ENCODE measurements at places on chromosomes 3 and 15. TPM values are rescaled to one million over a fixed set of nuclear protein-coding genes. Genes with fewer than 3 reads are reported as not detected.

DNA sequence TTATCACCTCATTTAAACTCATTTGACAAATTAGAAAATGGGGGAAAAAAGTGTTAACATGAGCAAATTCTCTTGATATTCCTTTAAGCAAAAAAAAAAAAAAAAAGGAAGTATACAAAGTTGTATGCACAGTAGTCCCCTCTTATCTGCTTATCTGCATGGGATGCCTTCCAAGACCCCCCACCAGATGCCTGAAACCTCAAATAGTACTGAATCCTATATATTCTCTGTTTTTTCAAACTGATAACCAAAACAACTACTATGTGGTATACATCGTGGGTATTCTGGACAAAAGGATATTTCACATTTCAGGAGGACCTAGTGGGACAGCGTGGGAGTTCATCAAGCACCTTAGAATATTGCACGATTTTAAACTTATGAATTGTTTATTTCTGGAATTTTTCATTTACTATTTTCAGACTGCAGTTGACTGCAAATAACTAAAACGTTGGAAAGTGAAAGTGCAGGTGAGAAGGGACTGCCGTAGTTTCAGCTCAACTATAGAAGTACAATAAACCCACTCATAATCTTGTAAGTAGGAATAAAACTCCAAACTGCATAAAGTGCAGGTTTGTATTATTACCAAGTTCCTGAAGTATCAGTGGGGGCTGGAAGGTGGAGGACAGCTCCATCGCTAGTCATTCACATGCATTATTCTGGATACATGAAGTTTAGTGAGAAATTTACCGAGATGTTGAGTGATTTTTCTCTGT is 43.6 kb upstream of the PLCL2 start:
- H3K36me3 ChIP-seq = no peaks in the 10 kb centered on the region
- H3K27ac ChIP-seq = peak overlapping the region; percentile 68
- no peak for DNase-seq
- H3K27me3 ChIP-seq = no peaks in the 10 kb centered on the region
- peak overlapping the region; percentile 14 for H3K4me3 ChIP-seq
- H3K4me1 ChIP-seq = peaks cover 12% of the 10 kb centered on the region

DNA sequence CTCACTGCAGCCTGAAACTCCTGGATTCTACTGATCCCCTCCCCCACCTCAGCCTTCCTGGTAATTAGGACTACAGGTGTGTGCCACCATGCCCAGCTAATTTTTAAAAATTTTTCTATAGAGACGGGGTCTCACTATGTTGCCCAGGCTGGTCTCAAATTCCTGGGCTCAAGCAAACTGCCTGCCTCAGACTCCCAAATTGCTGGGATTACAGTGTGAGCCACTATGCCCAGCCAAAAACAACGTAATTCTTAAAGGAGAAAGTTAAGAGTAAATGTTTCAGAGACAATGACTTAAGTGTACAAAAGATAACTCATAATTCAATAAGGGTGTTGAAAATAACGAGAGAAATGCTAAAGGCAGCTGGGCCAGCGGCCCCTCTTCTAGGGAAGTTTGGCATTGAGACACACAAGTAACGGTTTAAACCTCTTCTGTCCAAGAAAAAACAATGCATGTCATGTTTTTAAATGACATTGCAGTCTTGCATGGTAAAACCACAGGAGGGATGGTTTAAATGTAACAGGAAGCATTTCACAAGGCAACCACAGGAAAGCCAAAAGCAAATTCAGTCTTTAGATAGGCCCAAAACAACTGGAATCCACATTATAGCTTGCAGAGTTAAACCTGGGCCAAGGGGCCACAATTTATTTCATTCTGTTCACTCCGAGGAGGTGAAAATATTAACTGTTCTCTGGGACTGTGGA is 5.1 kb downstream of the PROK2 start:
- no peak overlapping the region for H3K4me3 ChIP-seq
- H3K27me3 ChIP-seq = peaks cover 11% of the 10 kb centered on the region
- no peak for DNase-seq

DNA sequence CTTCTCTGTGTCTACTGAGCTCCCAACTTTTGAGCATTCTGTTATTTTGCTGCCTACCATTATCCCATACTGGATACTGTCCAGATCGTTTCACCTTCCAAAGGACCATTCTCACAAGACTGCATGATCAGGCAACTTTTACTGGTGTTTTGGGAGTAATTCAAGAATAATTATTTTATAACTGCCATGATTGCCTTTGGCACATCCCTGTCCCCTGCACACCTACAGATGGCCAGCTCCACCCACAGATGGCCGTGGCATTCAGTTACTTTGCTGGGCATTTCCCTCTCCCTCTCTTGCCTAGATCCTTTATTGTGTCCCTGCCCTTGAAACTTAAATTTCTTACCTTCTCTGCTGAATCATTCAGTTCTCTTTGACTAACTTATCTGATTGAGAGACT is 263.9 kb downstream of the DIPK2A start:
- H3K36me3 ChIP-seq = no peaks in the 10 kb centered on the region
- H3K4me1 ChIP-seq = no peaks in the 10 kb centered on the region
- no peak for DNase-seq
- H3K27me3 ChIP-seq = no peaks in the 10 kb centered on the region

DNA sequence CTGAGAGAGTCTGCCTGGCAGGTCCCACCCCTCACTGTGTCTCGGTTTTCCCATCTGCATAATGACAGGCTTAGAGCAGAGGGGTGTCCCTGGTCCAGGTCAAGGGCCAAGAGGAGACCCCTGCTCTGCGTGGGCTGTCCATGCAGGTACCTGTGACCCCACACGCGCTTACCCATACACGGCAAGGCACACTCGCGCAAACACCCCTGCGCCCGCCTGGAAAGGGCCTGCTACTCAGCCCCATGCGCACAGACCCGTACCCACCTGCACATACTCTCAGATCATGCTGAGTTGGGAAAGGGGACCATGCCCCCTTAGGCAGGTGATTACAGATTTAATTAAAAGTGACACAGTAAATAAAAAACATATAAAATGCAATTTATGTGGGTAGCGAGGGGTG is 23.4 kb upstream of the TMEM115 start:
- no peaks in the 10 kb centered on the region for H3K27me3 ChIP-seq
- no peak overlapping the region for H3K27ac ChIP-seq
- no peaks in the 10 kb centered on the region for H3K4me1 ChIP-seq
- DNase-seq = no peak

DNA sequence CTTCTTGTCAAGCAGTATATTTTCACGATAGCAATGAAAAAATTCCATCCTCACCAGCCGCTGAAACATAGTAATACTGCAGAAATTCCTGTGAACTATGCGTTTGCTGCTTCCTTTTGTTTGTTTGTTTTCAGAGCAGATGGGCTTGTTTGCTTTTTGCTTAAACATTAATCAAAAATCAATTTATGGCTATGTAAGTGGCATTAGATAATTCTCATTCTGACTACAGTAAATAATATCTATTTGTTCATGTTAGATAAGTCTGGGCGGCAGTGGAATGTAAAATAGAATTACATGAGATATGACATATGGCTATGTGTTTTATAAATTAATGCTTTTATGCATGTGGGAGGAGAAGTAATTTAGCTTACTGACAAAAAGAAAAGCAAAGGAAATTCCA is 163.7 kb downstream of the PGPEP1L start:
- peaks cover 47% of the 10 kb centered on the region for H3K4me1 ChIP-seq
- peak; percentile 26 for DNase-seq
- no peaks in the 10 kb centered on the region for H3K27me3 ChIP-seq
- H3K27ac ChIP-seq = no peak overlapping the region

DNA sequence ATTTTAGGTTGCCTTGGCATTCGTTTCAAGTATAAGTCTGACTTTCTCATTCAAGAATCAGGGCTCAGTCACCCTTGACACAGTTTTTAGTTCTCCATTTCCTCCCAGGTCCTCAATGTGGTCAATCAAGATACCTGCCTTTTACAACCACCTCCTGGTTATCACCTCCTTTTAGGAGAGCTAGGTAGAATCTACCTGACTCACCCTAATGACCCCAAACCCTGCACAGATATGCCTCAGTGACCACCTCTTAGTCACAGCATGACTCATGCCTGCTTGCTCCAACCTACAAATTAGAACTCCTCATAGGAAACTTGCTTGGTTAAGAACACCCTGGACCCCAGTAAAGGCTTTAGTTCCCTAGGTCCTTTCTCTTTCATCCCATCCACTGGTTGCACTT is 22.5 kb downstream of the DMXL2 start:
- H3K36me3 ChIP-seq = no peaks in the 10 kb centered on the region
- H3K27ac ChIP-seq = no peak overlapping the region
- H3K27me3 ChIP-seq = no peaks in the 10 kb centered on the region
- peaks cover 23% of the 10 kb centered on the region for H3K4me1 ChIP-seq
- no peak for DNase-seq
- no peak overlapping the region for H3K4me3 ChIP-seq

DNA sequence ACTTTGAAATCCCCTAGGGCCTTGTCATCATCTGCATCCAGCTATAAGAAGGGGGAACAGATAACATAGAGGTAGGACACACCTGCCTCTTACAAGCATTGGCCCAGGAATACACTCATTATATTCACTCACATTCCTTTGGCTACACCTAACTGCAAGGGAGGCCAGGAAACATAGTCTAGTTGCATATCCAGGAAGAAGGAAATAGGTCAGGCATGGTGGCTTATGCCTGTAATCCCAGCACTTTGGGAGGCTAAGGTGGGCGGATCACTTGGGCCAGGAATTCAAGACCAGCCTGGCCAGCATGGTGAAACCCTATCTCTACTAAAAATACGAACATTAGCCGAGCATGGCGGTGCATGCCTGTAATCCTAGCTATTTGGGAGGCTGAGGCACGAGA is 48.8 kb downstream of the GTPBP8 start:
- H3K4me3 ChIP-seq = no peak overlapping the region
- no peaks in the 10 kb centered on the region for H3K4me1 ChIP-seq
- no peaks in the 10 kb centered on the region for H3K36me3 ChIP-seq
- H3K27me3 ChIP-seq = no peaks in the 10 kb centered on the region
- no peak for DNase-seq

GRCh38 chr15:32636410-32636809 is 5.1 kb upstream of the SCG5 start:
- no peak overlapping the region for H3K4me3 ChIP-seq
- DNase-seq = no peak
- H3K27me3 ChIP-seq = no peaks in the 10 kb centered on the region

DNA sequence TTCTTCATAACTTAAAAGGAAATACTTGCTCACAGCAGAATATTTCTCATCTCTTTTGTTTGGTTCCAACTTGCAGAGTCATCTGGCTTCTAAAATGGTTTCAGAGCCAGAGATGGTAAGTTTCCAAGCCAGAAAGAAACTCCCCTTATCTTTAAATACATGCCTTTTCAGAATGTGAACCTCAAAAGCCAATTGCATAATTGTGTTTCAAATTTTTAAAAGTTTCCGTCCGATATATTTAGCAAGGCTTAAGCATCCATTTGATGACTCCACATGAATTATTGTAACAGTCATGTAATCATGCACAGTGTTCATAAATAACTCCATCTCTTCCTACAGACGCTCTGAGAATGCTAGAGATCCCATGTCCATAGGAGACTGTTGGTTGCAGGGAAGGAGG is 40.6 kb upstream of the C3orf80 start:
- H3K27ac ChIP-seq = peak overlapping the region; percentile 65
- H3K36me3 ChIP-seq = no peaks in the 10 kb centered on the region
- peaks cover 23% of the 10 kb centered on the region for H3K4me1 ChIP-seq
- DNase-seq = peak; percentile 48

GRCh38 chr3:32175607-32176197 is 62.8 kb upstream of the CMTM8 start:
- H3K36me3 ChIP-seq = no peaks in the 10 kb centered on the region
- no peak overlapping the region for H3K4me3 ChIP-seq
- no peaks in the 10 kb centered on the region for H3K27me3 ChIP-seq
- DNase-seq = peak; percentile 49
- peaks cover 4% of the 10 kb centered on the region for H3K4me1 ChIP-seq

- peak; percentile 57 for DNase-seq
- H3K27ac ChIP-seq = no peak overlapping the region
- peaks cover 9% of the 10 kb centered on the region for H3K4me1 ChIP-seq
- no peaks in the 10 kb centered on the region for H3K36me3 ChIP-seq
- no peak overlapping the region for H3K4me3 ChIP-seq
Observed at GRCh38 chr3:71537211-71537611, 46.3 kb downstream of the FOXP1 start.

DNA sequence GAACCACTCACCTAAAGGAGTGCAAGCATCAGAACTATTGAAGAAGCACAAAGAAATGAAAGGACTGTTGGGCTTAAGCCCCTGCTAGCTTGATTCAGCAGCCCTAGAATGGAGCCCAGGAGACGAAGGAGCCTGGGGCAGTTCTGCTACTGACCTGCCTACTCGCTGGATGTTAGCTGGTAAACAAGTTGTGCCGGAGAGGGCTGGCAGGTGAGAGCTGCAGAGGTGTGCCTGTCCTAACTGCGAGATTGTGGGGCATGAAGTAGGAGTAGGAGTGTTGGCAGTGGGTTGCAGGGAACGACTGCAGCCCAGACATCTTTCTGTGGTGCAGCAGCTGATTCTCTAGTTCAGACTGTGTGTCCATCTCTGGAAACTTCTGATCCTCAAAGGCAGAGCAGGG is 75.2 kb upstream of the GSK3B start:
- H3K4me1 ChIP-seq = no peaks in the 10 kb centered on the region
- H3K36me3 ChIP-seq = no peaks in the 10 kb centered on the region
- DNase-seq = no peak
- H3K27ac ChIP-seq = no peak overlapping the region
- H3K27me3 ChIP-seq = no peaks in the 10 kb centered on the region
- H3K4me3 ChIP-seq = no peak overlapping the region

- no peaks in the 10 kb centered on the region for H3K27me3 ChIP-seq
- peaks cover 22% of the 10 kb centered on the region for H3K36me3 ChIP-seq
- H3K4me1 ChIP-seq = peaks cover 18% of the 10 kb centered on the region
Observed at GRCh38 chr3:196948442-196949284, 6.3 kb upstream of the NCBP2 start.

DNA sequence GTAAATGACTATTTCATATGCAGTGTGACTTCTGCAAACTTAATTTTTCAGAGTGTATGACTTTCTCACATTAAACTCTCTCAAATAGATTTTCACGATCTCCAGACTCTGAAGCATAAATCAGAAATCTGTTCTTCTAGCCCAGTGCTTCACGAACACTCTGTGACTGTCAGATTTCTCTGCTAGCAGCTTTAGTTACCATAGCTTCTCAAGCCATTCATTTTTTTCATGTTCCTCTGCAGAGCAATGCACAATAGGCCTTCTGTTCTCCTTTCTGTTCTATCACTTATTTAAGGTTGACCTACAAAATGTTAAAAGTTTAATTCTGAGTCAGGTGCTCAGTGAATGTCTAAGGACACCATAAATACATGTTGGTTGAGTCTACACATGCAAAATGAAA is 1102.2 kb downstream of the TUSC7 start:
- no peaks in the 10 kb centered on the region for H3K36me3 ChIP-seq
- DNase-seq = peak; percentile 12

- H3K27ac ChIP-seq = no peak overlapping the region
- no peak for DNase-seq
- H3K4me3 ChIP-seq = no peak overlapping the region
- no peaks in the 10 kb centered on the region for H3K27me3 ChIP-seq
- H3K36me3 ChIP-seq = no peaks in the 10 kb centered on the region
- no peaks in the 10 kb centered on the region for H3K4me1 ChIP-seq
Observed at GRCh38 chr15:34594361-34594760, 10.9 kb upstream of the GOLGA8B start.

Gene SKOR1
- 0.46 TPM for polyA plus RNA-seq

Gene CHST14
- 2.7 TPM for polyA plus RNA-seq

Gene ACP3
- 8.3 TPM for polyA plus RNA-seq

Gene FRMD4B
- 5.2 TPM for polyA plus RNA-seq

Gene GOLGA8Q
- not detected for polyA plus RNA-seq

Gene TTLL3
- 7.8 TPM for polyA plus RNA-seq

Gene CDC25A
- polyA plus RNA-seq = 1.1 TPM

Gene ANKUB1
- not detected for polyA plus RNA-seq

Gene EPHB3
- 25.1 TPM for polyA plus RNA-seq

Gene RTP1
- not detected for polyA plus RNA-seq

Gene UBP1
- polyA plus RNA-seq = 21.0 TPM

Gene CLRN1
- not detected for polyA plus RNA-seq

Gene PCSK6
- polyA plus RNA-seq = 14.4 TPM

Gene CYP11A1
- polyA plus RNA-seq = 4.5 TPM

Gene PCOLCE2
- 1.1 TPM for polyA plus RNA-seq

Gene TMEM115
- 27.7 TPM for polyA plus RNA-seq

Gene CSPG5
- polyA plus RNA-seq = 0.35 TPM

Data from stomach (tissue), 19 donors.